ENCODE measurements at places on chromosomes 7 and 10.

- DNase-seq: no peak
Observed at GRCh38 chr7:78912781-78913180, 540.7 kb downstream of the MAGI2 start.

DNA sequence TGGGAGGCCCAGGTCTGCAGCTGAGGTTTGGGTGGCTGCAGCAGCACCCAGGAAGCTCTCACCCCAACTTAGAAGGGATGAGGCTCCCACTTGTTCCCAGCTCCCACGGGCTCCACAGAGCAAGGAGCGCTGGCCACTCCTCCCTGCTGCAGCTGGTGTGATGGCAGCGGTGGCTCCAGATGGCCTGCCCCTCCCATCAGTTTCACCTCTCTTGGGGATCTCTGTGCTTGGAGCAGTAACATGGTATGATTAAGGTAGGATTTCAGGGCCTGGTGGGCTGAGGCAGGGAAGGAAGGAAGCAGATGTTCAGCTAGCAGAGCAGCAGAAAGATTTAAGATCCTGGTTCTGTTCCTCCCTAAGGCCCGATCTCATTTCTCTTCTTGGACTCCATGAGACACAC, 66.8 kb upstream of the KIF5B start:
- no peak for DNase-seq

- no peak for DNase-seq
Observed at GRCh38 chr10:114635797-114636550, 22.1 kb downstream of the ABLIM1 start.

GRCh38 chr10:63115732-63116383, 17.3 kb upstream of the NRBF2 start:
- DNase-seq: no peak

- DNase-seq: no peak
Observed at GRCh38 chr10:53598914-53599313, 826.3 kb upstream of the MBL2 start.

GRCh38 chr7:108629651-108630400, 60.2 kb downstream of the DNAJB9 start:
- no peak for DNase-seq

DNA sequence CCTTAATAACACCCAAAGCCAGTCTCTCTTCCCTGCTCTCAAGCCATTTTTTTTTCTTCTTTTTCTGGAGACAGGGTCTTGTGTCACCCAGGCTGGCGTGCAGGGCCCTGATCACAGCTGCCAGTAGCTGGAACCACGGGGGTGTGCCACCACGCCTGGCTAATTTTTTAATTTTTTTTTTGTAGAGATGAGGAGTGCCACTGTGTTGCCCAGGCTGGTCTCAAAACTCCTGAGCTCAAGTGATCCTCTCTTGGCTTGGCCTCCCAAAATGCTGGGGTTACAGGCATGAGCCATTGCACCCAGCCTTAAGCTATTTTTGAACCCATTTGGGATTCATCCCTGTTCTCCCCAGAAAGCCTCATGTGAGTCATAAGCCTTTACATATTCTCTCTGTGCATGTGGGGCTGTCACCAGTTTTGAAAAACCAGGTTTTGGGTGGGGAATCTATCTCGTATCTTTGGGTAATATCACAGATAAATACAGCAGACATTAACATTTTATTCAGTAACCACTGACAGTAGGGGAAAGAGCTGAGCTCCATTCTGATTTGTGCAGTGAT, 15.5 kb downstream of the ZNF487 start:
- DNase-seq: no peak

GRCh38 chr7:47239931-47240421, 341.9 kb downstream of the TNS3 start:
- no peak for DNase-seq

DNA sequence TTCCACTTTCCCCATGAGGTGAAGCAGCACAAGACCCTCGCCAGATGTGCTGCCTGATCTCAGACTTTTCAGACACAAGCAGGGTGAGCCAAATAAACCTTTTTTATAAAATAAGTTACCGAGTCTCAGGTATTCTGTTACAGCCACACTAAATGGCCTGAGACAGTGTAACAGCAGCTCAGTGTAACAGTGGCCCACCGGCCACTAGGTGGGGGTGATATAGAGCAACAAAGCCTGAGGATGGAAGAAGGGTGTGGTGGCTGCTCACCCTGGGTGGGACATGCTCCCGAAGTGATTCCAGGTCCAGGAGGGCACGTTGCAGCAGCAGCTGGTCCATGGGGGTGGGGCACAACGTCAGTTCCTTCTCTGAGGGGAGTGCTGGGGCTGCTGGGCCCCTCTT, 44.6 kb downstream of the BMS1 start:
- no peak for DNase-seq

GRCh38 chr7:11341285-11341944, 367.7 kb downstream of the PHF14 start:
- DNase-seq: no peak

DNA sequence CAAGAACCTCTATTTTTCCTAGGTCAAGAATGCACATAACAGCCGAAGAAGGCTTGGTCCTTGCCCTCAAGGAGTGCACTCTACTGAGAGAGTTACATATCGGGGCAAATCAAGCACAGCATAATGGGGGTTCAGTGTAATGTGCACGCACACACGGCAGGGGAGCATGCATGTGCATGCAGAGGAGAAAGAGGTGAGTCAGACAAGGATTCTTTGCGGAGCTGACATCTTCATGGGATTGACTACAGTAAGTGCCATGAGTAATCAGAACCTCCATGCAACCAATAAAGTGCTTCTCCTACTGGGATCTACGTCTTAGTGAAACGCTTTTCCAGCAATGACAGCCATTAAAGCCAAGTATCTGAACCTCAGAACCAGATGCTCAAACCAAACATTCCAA, 123.6 kb downstream of the RNF216 start:
- DNase-seq: no peak

DNA sequence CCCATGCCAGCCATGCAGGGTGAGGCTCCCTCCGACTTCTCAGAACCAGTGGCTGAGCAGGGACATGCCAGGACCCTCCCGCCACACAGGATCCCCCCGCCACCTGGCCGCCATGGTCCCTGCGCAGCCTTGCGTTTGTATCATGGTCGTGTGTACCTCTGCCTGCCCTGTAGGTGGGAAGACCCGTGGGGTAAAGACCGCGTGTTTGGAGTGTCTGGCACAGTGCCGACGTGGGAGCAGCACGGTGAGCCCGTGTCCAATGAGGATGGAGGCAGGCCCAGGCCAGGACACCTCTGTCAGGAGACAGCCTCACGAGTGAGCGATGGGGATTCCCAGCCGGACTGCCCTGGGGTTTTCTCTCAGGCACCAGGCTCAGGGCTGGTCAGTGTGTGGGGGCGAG, 31.9 kb downstream of the NKX6-2 start:
- no peak for DNase-seq

GRCh38 chr10:101851411-101852116, 8.0 kb upstream of the KCNIP2 start:
- no peak for DNase-seq

- DNase-seq: no peak
Observed at GRCh38 chr10:4448030-4448429, 378.0 kb upstream of the AKR1E2 start.

GRCh38 chr7:129607471-129608120, 3.9 kb upstream of the NRF1 start:
- DNase-seq: peak; percentile 53

- no peak for DNase-seq
Observed at GRCh38 chr7:14891289-14891688, 11.3 kb downstream of the DGKB start.

DNA sequence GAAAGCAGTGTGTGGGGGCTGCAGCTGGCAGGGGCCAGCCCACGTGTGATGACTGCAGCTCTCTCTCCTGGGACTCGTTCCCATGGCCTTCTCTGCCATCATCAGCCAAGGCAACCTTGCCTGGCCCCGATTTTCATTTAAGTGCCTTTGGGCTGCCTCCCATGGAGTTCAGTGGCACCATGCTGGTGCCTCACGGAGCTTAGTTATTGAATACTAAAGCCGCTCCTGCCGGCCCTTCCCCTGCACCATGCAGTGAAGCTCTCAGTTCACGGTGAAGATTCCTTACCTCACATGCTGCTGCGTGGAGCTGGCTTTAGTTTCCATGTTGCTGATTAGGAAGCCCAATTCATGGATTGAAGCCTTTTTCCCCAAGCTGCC, 141.5 kb upstream of the EEPD1 start:
- DNase-seq: no peak

GRCh38 chr7:92973974-92974373, 137.6 kb upstream of the CDK6 start:
- no peak for DNase-seq

- DNase-seq: no peak
Observed at GRCh38 chr10:48659790-48660189, 24.9 kb upstream of the WDFY4 start.

GRCh38 chr7:39527296-39527695, 38.9 kb upstream of the YAE1 start:
- no peak for DNase-seq

GRCh38 chr10:74928742-74929191, 102.4 kb downstream of the KAT6B start:
- no peak for DNase-seq

- DNase-seq: peak; percentile 14
Observed at GRCh38 chr10:13100349-13101294, 659 bp downstream of the OPTN start.

- DNase-seq: peak; percentile 71
Observed at GRCh38 chr7:26515314-26515842, 223.7 kb downstream of the SNX10 start.

- DNase-seq: no peak
Observed at GRCh38 chr10:62805231-62806099, 945 bp downstream of the ADO start.

- no peak for DNase-seq
Observed at GRCh38 chr10:47143473-47143872, 156.5 kb upstream of the GDF10 start.

DNA sequence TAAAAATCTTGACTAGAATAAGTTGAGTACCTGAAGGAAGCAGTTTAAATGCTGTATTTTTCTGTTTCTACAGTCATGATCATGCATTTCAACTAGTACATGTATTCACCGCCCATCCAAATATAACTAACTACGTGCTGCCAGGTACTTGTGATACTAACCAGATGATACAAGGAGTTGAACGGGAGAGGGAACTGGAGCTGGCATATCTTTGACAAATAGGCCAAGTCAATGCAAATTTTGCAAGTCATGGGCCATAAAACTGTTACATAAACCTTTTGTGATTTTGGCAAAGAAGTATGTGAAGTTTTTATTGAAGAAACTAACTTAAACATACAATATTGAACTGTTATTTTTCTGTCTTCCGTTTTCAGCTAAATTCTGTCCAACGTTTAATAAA, 14.5 kb downstream of the NUP42 start:
- DNase-seq: no peak

- no peak for DNase-seq
Observed at GRCh38 chr7:37269711-37270508, 178.8 kb downstream of the ELMO1 start.

DNA sequence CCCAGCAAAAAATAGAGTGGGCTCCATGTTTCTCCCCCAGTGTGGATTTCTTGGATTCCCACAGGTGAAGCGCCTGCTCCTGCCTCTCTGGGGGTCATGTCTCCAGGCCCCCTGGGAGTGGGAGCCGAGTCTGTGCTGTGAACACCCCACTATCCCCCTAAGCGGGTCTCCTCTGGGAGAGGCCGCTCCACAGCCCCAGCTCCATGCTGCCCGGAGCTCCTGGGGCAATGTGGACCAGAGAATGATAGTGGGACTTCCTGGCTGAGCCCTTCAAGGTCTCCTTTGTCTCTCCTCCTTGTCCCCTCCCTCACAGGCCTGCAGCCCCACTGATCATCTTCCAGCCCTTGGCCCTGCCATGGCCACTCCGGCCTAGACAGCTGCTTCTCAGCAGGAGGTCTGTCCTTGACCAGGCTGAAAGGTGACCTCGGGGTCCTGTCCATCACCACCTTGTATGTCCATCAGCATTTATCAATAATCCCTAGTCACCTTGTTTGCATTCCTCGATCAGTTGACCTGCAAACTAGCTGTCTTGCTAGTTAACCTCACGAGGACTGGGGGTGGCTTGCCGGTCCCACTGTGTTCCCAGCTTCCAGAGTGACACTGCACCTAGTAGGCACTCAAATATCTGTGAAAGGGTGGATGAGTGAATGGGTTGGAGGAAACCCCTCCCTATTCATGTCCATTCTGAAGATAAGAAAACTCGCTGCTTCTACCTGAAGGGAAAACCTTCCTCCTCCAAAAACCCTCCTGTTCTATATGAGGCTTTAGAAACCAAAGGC, 776 bp upstream of the CALML3 start:
- no peak for DNase-seq

GRCh38 chr10:127283576-127283975, 87.2 kb upstream of the INSYN2A start:
- DNase-seq: no peak

DNA sequence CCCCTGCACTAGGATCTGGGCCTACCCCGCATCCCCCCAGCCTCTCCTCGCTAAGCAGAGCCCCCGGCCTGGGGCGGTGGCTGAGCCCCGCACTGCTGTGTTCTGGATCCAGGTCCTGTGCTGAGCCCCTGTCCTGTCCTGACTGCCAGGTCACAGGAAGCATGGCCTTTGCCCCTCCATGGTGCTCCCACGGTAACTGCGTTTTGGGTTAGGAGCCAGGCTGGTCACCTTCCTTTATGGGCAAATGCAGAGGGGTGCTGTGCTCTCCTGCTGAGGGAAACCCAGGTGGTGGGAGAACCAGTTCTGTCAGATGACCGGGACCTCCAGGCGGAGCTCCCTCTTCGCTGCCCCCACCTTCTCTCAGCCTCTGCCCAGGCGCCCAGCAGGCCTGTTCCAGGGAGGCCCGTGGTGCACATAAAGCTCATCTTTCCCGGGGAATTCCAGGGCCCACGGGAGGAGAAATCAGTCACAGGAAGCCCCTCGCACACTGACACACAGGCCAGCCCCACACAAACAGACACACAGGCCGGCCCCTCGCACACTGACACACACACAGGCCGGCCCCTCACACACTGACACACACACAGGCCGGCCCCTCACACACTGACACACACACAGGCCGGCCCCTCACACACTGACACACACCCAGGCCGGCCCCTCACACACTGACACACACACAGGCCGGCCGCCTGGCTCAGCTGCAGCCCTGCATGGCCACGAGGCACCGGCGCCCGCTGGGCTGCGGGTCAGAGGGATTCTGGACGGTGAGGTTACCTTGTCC, 75.6 kb downstream of the CFAP46 start:
- no peak for DNase-seq

GRCh38 chr7:112411186-112411795, 39.0 kb upstream of the IFRD1 start:
- DNase-seq: no peak

- no peak for DNase-seq
Observed at GRCh38 chr10:129839285-129840195, 124.5 kb downstream of the EBF3 start.

GRCh38 chr7:4070214-4070613, 611.9 kb upstream of the FOXK1 start:
- no peak for DNase-seq

Measured in H54 (cell line).